ENCODE measurements at places on chromosomes 3 and 15.

GRCh38 chr15:69881766-69882165, 216.0 kb downstream of the TLE3 start:
- no peak for DNase-seq

- no peak for DNase-seq
Observed at GRCh38 chr15:44058126-44058525, 136.9 kb downstream of the FRMD5 start.

- DNase-seq, result no peak
Observed at GRCh38 chr15:71853543-71853942, 43.2 kb downstream of the NR2E3 start.

GRCh38 chr3:66066963-66067617, 28.4 kb upstream of the MAGI1 start:
- DNase-seq, result no peak

DNA sequence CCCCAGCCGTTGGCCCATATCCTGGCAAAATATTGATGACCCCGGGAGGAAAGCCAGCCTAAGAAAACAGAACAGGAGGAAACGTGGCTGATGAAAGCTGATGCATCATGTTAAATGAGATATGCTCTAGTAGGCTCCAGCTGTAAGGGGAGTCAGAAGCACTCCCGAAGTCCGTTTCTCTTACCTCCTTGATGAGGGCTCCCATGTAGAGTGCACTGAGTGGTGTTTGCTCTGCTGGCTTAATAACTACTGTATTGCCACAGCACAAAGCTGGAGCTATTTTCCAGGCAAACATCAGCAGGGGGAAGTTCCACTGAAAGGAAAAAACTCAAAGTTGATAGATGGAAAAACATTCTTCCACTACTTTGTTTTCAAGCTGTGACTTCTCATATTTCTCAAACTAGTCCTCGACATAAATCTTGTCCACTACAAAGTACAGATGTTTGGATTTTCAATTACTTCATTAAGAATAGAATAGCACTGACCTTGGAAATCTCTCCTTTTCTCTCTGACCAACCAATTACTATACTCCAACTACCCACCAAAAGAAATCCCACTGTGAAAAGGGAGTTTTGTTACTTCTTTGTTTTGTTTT, 72.7 kb downstream of the ALDH1A2 start:
- DNase-seq, result no peak

GRCh38 chr3:12719541-12719940, 39.5 kb downstream of the TMEM40 start:
- DNase-seq, result no peak

GRCh38 chr15:23039917-23040281, 530 bp upstream of the TUBGCP5 start:
- no peak for DNase-seq

Measured in activated CD4-positive, alpha-beta T cell treated with anti-CD3 and anti-CD28 coated beads, Interleukin-2, amount 10 ng/mL, durations not matched to agents 7 days and 5 days (primary cell).